ENCODE measurements at places on chromosomes 1 and 21.
A peak's percentile ranks its signal among the peaks of the same experiment; 100 is the strongest.

GRCh38 chr1:5758000-5758858 lies 234.0 kb downstream of the NPHP4 start:
- no peak for DNase-seq

GRCh38 chr1:44273560-44274350 lies 60.5 kb downstream of the DMAP1 start:
- no peak for DNase-seq

DNA sequence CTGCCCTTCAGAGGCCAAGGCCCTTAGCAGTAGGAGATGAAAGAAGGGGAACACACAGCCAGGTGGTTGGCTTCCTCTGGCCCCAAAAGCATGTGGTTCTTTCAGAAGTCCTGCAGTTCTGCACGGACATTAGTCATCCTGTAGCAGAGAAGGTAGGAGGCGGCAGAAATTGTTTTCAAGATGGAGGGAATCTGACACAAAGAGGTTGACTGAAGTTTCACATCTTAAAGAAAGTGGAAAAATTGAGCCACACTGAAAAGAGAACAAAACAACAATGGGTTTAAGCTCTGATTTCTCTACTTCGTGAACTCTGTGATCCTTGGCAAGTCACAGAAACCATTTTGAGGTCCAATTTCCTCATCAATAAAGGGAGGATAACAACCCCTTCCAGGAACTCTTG lies 125.3 kb upstream of the DNAH14 start:
- no peak for DNase-seq

DNA sequence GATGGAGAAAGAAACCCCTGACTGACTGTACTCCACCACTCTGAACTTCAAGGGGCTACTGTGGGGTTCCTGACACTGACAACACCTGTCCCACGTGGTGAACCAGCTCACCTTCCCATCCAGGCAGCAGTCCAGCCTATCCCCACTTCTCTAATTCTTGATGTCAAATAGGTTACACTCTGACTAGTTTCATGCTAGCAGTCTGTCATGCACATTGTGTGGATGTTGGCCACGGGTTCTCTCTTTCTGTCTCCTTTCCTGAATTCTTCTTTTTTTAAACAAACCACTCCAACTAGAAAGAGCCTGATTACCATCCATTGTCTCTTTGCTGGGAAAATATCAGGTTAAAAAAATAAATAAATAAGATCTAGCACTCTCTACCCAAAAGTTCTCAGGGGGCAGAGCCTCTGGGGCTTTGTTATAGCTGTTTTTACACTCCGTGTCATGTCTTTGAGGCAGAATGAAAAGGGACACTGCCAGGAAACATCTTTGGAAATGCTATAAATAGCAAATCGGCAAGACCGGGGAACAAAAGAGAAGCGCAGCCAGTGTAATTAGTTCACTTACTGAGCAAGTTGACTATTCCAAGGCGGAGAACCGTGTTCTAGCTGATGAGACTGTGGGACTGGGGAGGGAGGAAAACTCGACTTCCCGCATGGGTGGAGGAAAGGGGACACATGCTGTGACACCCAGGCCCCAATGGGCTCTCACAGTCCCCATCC lies 356.1 kb downstream of the OMA1 start:
- no peak for DNase-seq

DNA sequence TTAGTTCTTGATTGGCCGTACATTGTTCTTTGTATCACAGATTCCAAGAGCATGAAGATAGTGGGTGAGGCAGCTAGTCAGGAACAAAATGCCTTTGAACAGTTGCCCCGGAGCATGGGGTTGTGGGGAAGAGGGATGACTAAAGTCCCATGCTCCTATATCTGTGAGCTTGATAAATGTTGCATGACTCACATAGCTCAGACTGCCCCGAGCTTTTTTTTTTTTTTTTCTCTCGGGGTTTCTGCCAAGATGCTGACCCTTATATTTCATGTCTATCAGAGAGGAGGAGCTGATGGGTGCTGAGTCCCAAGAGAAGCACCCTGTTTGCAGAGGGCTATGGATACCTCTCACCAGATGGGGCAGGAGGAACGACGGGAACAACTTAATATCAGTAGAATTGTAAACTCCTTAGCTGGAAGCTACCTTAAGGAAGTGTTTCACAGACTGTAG lies 40.6 kb downstream of the SRRM1 start:
- DNase-seq = peak; percentile 77

- no peak for DNase-seq
Observed at GRCh38 chr1:36590771-36591170, 108.1 kb upstream of the CSF3R start.

DNA sequence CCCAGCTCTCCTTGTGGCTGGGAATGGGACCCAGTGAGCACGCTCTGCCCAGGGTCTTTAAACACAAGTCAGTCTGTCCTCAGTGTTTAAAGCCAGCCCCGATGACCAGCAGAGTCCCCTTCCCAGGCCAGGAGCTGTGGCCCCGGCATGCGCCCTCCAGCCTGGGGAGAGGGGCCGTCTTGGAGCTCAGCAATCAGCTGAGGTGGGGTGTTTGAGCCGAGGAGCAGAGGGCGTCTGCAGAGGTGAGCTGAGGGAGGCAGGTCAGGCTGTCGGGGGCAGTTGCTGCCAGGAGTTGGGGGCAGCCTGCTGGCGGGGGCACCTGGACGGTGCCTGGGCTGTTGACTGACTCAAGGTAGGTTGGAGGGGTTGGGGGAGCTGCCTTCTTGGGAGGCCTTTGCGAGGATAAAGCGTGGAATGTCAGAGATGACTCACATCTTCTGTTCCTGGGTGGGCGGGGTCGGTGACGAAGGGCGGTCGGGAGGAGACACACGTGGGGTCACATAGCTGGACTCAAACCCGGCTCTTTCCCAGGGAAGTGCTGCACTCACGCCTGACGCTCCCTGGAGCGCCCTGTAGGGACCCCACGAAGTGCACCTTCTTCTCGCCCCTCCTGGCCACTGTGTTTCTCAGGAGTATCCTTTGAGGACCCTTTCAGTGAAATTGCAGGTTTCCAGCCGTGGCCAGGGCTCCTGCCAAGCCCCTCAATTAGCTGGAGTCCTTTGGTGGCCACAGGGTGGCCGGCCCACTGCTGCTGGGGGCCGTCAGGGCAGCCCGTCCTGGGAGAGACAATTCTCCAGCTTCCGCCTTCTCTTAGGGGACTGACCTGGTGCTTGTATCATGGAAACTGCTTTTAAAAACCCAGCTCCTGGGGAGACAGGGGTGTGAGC lies 86.2 kb downstream of the SIK1 start:
- DNase-seq = peak; percentile 45

DNA sequence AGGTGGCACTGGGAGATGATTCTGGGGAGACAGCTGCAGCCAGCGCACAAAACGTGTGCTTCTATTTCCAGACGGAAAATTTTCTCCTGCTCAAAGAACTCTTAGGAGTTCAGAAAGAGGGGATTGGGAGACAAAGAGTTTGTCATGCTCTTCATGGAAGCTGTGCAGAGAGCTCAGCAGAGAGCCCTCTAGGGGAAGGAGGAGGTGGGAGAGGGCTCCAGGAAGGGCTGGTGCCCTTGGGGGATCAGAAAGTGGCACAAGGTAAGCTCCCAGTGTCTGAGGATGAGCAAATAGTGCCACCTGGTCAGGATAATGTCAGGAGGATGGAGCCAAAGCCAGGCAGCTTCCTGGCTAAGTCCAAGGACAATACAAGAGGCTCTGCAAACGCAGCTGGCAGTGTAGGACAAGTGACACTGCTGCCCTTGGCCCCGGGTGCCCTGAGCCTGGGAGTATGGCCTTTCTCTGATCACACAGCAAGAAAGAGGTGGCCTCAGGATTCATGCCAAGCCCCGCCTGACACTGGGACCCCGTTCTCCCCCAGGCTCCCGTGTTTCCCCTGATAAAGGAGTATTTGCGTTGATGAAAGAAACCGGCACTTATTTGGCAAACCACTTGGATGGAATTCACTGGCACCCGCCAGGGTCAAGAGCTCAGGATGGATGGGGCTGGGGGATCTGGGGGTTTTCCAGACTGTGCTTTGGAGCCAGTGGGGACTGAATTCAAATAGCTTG lies 254.0 kb downstream of the PTPRU start:
- no peak for DNase-seq

- DNase-seq = no peak
Observed at GRCh38 chr1:196723325-196724185, 51.1 kb upstream of the CFHR3 start.

GRCh38 chr1:115714572-115715141 lies 53.9 kb downstream of the CASQ2 start:
- no peak for DNase-seq

- no peak for DNase-seq
Observed at GRCh38 chr1:54275349-54275748, 75.4 kb downstream of the MRPL37 start.

GRCh38 chr1:226108935-226109828 lies 46.7 kb downstream of the H3-3A start:
- no peak for DNase-seq

GRCh38 chr1:20956272-20956671 lies 169.2 kb upstream of the HP1BP3 start:
- no peak for DNase-seq

GRCh38 chr1:55823541-55824250 lies 608.5 kb upstream of the USP24 start:
- DNase-seq = no peak

- DNase-seq = no peak
Observed at GRCh38 chr1:68229650-68230483, 2.5 kb downstream of the WLS start.

DNA sequence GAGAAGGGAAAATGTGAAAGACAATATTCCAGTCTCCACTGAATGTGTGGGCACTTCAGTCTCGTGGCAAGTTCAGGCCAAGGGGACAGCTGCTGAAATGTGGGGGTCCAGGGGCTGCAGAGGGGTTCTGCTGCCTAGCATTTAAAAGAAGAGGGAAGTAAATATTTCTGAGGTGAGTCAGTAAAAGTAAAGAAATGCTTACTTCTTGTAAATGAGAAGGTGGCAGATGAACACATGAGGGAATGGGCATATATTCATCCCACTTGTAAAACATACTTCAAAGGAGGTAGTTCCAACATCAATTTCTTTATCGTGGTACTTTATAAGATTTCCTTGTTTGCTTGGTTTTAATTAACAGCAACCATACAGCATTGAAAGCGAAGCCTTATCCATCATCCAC lies 63.1 kb upstream of the HIVEP3 start:
- DNase-seq = no peak

Measured in AG09309 (cell line).